ENCODE measurements at places on chromosomes 4 and X.
A peak's percentile ranks its signal among the peaks of the same experiment; 100 is the strongest.

GRCh38 chrX:131649741-131650140, 105.9 kb downstream of the OR13H1 start:
- H3K4me1 ChIP-seq = no peaks in the 10 kb centered on the region
- DNase-seq = no peak
- no peak overlapping the region for H3K4me3 ChIP-seq
- H3K27me3 ChIP-seq = no peaks in the 10 kb centered on the region

GRCh38 chrX:43269201-43269600, 386.9 kb upstream of the MAOA start:
- no peaks in the 10 kb centered on the region for H3K27me3 ChIP-seq
- H3K4me1 ChIP-seq = no peaks in the 10 kb centered on the region
- peaks cover 2% of the 10 kb centered on the region for H3K36me3 ChIP-seq
- H3K27ac ChIP-seq = no peak overlapping the region
- no peak for DNase-seq

DNA sequence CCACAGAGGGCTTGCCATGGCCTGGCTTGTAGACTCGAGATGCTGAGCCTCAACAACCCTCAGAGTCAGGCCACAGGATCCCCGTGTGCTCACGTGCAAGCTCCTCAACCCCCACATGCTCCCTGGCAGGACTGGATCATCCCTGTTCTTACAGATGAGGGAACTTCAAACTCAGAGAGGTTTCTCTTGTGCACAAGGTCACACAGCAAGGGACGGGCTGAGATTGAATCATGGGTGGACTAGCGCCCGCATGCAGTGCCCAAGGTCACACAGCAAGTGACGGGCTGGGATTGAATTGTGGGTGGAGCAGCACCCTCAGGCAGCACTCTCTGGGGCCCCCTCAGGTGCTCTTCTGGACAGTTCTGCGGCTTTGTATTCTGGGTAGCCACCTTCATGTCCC, 60.6 kb upstream of the AFAP1 start:
- H3K4me3 ChIP-seq = no peak overlapping the region
- H3K4me1 ChIP-seq = no peaks in the 10 kb centered on the region
- H3K27ac ChIP-seq = no peak overlapping the region
- H3K36me3 ChIP-seq = peaks cover 1% of the 10 kb centered on the region
- DNase-seq = no peak

DNA sequence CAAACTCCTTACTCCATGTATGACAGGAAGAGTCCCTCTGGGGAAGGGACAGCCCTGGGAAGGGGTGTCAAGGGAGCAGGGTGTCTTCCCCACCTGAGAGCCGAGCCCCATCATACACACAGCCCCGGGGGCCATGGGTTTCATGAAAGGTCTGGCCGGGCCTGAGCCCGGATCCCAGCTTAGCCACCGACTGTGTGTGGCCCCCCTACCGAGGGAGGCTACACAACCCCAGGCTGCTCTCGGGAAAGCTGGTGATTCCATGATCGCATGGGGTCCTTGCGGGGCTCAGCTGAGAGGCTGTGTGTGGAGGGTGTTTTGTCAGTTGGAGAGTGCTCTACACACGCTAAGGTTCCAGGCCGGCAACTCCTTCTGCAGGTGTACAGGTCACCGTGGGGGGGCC, 55.6 kb downstream of the SORCS2 start:
- peaks cover 5% of the 10 kb centered on the region for H3K4me1 ChIP-seq
- H3K36me3 ChIP-seq = no peaks in the 10 kb centered on the region
- H3K27ac ChIP-seq = no peak overlapping the region
- H3K4me3 ChIP-seq = no peak overlapping the region

GRCh38 chrX:10172877-10173276, 16.1 kb downstream of the CLCN4 start:
- peaks cover 23% of the 10 kb centered on the region for H3K27me3 ChIP-seq
- no peak overlapping the region for H3K27ac ChIP-seq
- no peaks in the 10 kb centered on the region for H3K36me3 ChIP-seq
- H3K4me1 ChIP-seq = no peaks in the 10 kb centered on the region

- H3K4me1 ChIP-seq = no peaks in the 10 kb centered on the region
- peaks cover 1% of the 10 kb centered on the region for H3K36me3 ChIP-seq
- no peak for DNase-seq
- no peak overlapping the region for H3K4me3 ChIP-seq
These were observed 43.7 kb downstream of the RPS6KA6 start for GRCh38 chrX:84144281-84144680.

GRCh38 chr4:125397226-125397625, 82.5 kb downstream of the FAT4 start:
- H3K4me1 ChIP-seq = no peaks in the 10 kb centered on the region
- no peak overlapping the region for H3K4me3 ChIP-seq
- H3K27ac ChIP-seq = no peak overlapping the region
- no peak for DNase-seq

DNA sequence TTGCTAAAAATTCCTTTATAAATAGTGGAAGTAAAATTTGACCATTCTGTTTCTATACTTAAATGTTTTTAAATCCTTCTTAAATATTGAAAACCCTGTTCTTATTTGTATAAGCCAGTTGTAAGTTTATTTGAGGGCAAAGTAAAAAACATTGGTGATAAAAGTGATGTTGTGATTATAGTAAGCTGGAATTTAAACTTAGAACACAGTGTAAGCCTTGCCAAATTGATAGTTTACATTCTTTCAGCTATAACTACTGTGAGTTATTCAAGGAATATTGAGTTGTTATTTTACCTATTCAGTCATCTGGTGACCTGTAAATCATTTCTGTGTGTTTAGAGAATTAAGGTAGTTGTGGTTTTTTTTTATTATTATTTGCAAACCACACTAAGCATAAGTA, 9.6 kb downstream of the YY2 start:
- no peaks in the 10 kb centered on the region for H3K27me3 ChIP-seq
- no peak for DNase-seq
- peaks cover 7% of the 10 kb centered on the region for H3K36me3 ChIP-seq
- peaks cover 5% of the 10 kb centered on the region for H3K4me1 ChIP-seq

- peak overlapping the region; percentile 32 for H3K27ac ChIP-seq
- no peaks in the 10 kb centered on the region for H3K27me3 ChIP-seq
- DNase-seq = no peak
- peaks cover 10% of the 10 kb centered on the region for H3K36me3 ChIP-seq
- H3K4me3 ChIP-seq = no peak overlapping the region
- peaks cover 87% of the 10 kb centered on the region for H3K4me1 ChIP-seq
These were observed 497.5 kb downstream of the INPP4B start for GRCh38 chr4:142348613-142349021.

GRCh38 chrX:40272776-40273175, 175.0 kb upstream of the BCOR start:
- H3K27ac ChIP-seq = no peak overlapping the region
- no peaks in the 10 kb centered on the region for H3K36me3 ChIP-seq
- DNase-seq = no peak
- no peak overlapping the region for H3K4me3 ChIP-seq

- no peak overlapping the region for H3K27ac ChIP-seq
- no peaks in the 10 kb centered on the region for H3K4me1 ChIP-seq
- H3K4me3 ChIP-seq = no peak overlapping the region
- no peak for DNase-seq
- no peaks in the 10 kb centered on the region for H3K27me3 ChIP-seq
These were observed 477.1 kb upstream of the GALNT7 start for GRCh38 chr4:172691552-172691951.

DNA sequence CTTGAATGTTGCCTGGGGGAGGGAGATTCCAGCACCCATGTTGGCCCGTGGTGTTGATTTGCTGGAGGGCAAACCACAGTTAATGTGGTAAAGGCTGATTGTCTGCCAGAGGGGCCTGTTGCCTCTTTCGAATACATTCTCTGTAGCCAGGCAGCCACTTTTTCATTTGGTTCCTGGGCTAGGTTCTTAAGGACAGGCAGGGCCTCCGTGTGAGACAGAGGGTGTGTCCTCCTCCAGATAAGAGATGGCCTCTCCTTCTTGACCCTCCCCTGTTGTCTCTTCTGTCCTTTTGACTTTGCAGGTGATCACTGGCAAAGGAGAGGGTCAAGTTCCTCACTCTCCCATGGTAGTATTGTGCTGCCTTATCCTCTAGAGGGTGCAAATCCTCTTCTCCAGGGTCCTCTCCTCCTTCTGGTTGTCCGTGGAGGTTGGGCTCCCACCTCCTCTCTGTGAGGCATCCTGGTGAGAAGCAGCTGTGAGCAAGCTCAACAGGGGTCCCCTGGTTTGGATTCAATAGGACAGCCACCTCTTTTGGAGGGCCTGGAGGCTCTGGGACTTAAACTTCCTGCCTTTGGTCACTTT, 44.9 kb downstream of the ZNF182 start:
- H3K27me3 ChIP-seq = no peaks in the 10 kb centered on the region
- no peaks in the 10 kb centered on the region for H3K4me1 ChIP-seq
- DNase-seq = no peak
- no peak overlapping the region for H3K4me3 ChIP-seq
- no peak overlapping the region for H3K27ac ChIP-seq
- no peaks in the 10 kb centered on the region for H3K36me3 ChIP-seq

DNA sequence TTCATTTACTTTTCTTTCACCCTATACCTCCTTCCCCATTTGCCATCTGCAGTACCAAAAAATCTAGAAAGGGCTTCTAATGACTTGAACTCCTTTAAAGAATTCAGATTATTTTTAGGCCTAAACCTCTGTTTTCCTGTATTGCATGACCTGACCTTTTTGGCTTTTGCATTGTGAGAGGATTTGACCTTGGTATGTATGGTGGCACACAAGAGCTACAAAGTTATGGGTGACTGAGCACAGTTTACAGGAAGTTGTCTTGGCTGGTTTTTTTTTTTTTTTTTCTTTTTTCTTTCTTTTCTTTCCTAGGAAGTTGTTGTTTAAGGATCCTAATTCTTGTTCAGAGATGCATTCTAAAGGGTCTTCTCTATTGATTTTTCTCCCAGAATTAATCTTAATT, 32.0 kb upstream of the MTMR8 start:
- no peaks in the 10 kb centered on the region for H3K4me1 ChIP-seq
- H3K27me3 ChIP-seq = no peaks in the 10 kb centered on the region
- H3K27ac ChIP-seq = no peak overlapping the region
- H3K4me3 ChIP-seq = no peak overlapping the region
- H3K36me3 ChIP-seq = no peaks in the 10 kb centered on the region

GRCh38 chr4:176561368-176561767, 231.4 kb downstream of the VEGFC start:
- H3K27me3 ChIP-seq = no peaks in the 10 kb centered on the region
- no peak for DNase-seq
- no peaks in the 10 kb centered on the region for H3K36me3 ChIP-seq
- H3K4me1 ChIP-seq = no peaks in the 10 kb centered on the region
- H3K4me3 ChIP-seq = no peak overlapping the region
- no peak overlapping the region for H3K27ac ChIP-seq

GRCh38 chr4:121280425-121280824, 100.4 kb downstream of the QRFPR start:
- no peak overlapping the region for H3K27ac ChIP-seq
- no peaks in the 10 kb centered on the region for H3K36me3 ChIP-seq
- H3K4me3 ChIP-seq = no peak overlapping the region
- DNase-seq = no peak
- H3K4me1 ChIP-seq = no peaks in the 10 kb centered on the region

DNA sequence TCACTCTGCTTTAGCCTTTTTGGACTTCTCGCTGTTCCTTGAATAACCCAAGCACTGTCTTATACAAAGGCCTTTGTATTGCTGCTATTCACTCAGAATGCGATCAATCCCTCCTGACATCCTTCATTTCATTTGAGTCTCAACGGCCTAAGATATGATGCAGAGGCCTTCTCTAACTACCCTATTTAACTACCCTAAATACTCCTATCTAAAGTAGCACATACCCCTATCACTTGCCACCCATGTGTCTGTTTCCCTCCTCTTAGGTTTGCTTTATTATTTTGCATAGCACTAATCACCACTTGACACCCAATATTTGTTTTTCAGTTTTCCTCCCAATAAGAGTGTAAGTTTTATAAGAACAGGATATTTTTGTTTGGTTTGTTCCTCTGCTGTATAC, 42.3 kb upstream of the ACSL4 start:
- DNase-seq = no peak
- H3K4me1 ChIP-seq = no peaks in the 10 kb centered on the region
- H3K27ac ChIP-seq = no peak overlapping the region
- no peaks in the 10 kb centered on the region for H3K36me3 ChIP-seq

DNA sequence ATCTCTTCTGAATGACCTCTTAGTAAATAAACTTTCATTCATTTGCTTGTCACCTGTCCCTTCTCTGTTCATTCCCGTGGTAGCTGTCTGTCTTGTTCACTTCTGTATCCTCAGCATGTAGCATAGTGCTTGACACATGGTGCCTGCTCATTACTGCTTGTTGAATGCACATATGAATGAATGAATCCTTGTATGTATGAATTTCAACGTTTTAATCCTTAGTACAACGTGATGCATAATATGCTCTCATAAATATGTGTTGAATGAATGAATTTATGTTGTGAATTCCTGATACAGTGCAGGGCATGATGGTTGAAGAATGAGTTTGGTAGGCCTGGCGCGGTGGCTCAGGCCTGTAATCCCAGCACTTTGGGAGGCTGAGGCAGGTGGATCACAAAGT, 3.0 kb downstream of the TLR10 start:
- H3K36me3 ChIP-seq = no peaks in the 10 kb centered on the region
- peaks cover 20% of the 10 kb centered on the region for H3K27me3 ChIP-seq
- DNase-seq = no peak
- H3K4me1 ChIP-seq = peaks cover 4% of the 10 kb centered on the region
- H3K27ac ChIP-seq = no peak overlapping the region

DNA sequence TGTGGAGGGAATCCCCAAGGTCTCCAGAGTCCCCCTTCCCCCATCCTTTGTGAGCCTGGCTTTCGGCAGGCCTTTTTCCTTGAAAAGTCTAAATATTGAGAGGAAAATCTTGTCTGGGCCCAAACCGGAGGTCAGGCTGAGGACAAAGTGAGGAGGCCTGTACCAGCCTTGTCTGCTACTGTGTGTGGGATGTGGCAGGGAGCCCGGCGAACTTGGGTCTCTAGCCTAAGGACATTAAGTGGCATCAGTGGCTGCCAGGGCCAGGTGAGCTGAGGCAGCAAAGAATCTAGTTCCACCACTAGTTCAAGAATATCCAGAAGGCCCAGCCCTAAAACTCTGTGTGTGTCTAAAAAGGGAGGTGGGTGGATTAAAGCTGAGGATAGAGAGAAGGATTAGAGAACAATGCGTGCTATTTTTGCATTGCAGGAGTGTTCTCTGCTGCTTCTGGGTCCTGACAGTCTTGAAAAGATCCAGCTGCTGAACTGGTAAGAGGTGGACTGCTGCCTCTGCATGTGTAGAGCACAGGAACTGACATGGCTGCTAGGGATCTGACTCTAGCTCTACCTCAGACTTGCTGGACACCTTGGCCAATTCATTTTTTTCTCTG, 1.2 kb upstream of the AMER1 start:
- no peak for DNase-seq
- H3K27me3 ChIP-seq = no peaks in the 10 kb centered on the region
- peak overlapping the region; percentile 93 for H3K27ac ChIP-seq

- H3K4me1 ChIP-seq = peaks cover 11% of the 10 kb centered on the region
- no peaks in the 10 kb centered on the region for H3K27me3 ChIP-seq
- no peak overlapping the region for H3K27ac ChIP-seq
- H3K4me3 ChIP-seq = no peak overlapping the region
- no peak for DNase-seq
These were observed 9.6 kb upstream of the MTMR1 start for GRCh38 chrX:150683536-150684146.

Data from central memory CD8-positive, alpha-beta T cell (primary cell).